ENCODE measurements at places on chromosomes 12 and 14.

- DNase-seq, result peak; percentile 85
These were observed at the start of gene C14orf132 for GRCh38 chr14:96038920-96039632. Gene C14orf132 (plus strand): TSS chr14:96039362. CDS start chr14:96039501, 139 bp downstream.

GRCh38 chr14:24095271-24096068, 1.4 kb downstream of the PCK2 start:
- no peak for DNase-seq

DNA sequence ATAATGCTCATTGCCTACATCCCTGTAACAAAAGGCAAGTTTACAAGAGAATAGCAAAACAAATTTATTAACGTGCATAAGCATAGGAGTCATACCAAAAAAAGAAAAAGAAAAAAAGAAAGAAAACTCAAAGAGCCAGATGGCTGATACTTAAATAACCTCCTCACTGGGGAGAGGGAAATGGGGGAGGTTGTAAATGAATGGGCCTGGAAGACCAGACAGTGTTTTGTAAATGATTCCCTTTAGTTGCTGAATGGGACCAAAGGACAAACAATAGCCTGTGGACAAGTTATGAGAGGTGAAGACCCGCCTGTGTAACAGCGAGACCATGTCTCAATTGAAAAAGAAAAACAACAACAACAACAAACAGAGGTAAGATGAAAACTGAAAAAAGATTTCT, 35.3 kb downstream of the CAPS2 start:
- no peak for DNase-seq

DNA sequence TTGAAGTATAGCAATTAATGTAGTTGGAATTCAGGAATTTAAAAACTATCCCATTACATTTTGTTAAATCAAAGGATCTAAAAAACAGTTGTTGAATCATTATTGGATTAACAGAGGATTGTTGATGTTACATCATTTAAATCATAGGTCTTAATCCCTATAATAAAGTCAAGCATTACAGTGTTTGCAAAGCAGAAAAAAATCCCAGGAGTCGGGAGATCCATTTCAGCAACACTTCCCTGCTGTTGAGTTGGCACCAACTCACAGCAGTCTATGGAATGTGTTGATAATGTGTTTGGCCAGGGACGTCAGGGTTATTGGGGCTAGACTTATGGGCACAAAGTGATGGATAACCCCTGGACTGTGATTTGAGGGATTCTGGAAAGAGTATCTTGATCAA, 99.1 kb upstream of the TMTC1 start:
- DNase-seq, result no peak

GRCh38 chr14:33085799-33086198, 147.1 kb downstream of the NPAS3 start:
- no peak for DNase-seq

DNA sequence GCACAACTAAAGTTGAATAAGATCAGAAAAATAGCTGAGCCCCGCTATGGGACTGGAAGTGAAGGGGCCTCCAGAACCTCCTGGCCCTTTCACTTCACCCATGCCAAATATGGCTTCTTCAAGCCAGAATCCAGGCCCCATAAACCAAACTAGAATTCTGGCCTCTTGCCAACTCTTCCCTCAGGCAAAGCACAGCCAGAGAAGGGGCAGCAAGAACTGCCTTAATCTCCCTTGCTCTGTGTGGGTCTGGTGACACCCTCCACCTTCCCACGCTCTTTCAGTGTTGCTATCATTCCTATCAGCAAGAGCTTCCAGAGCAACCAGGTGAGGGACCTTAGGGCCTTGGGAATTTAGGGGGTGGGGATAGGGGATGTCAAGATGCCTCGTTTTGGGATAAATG, 3.1 kb upstream of the PNMA1 start:
- no peak for DNase-seq

GRCh38 chr14:24430143-24430681, 458 bp downstream of the KHNYN start:
- peak; percentile 55 for DNase-seq

GRCh38 chr12:70971001-70971794, 50.7 kb upstream of the PTPRR start:
- no peak for DNase-seq

- no peak for DNase-seq
These were observed 44.4 kb upstream of the CPM start for GRCh38 chr12:68977335-68977734.

- no peak for DNase-seq
These were observed 74.2 kb upstream of the ATP2B1 start for GRCh38 chr12:89782807-89783206.

DNA sequence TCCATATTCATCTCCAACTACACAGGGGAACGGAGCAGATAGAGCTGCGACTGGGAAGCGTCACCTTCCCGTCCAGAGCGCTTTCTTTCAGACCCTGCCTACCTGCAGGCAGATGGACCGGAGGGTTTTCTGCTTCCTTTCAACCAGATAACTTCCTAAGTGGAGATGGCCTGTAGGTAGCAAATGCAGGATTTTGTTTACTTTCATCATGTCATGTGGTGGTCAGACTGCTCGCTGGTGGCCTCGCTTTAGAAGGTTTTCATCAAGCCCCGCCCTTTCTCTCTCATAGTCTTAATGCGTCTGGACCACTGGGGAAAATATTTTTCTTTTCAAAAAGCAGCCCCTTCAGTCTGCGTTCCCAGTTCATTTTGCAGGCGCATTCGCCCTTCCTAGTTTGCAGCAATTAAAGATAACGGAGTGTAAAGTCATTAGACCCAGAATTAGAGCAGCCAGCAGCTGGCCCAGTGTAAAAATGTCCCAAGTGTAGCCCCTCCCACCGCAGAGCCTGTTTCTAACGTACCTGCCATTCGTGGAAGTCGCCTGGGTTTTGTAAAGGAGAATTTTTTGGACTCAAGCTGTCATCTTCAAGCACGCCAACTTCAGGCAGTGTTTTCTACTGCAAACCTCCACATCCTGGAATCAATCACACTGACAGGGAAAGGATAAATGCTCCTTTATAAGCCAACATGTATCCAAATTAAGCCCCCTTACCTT, 68.9 kb downstream of the TESC start:
- DNase-seq, result no peak

- no peak for DNase-seq
These were observed 877.6 kb upstream of the SEL1L start for GRCh38 chr14:82411298-82411697.

- peak; percentile 86 for DNase-seq
These were observed 38.2 kb upstream of the OAS1 start for GRCh38 chr12:112868459-112869041.

DNA sequence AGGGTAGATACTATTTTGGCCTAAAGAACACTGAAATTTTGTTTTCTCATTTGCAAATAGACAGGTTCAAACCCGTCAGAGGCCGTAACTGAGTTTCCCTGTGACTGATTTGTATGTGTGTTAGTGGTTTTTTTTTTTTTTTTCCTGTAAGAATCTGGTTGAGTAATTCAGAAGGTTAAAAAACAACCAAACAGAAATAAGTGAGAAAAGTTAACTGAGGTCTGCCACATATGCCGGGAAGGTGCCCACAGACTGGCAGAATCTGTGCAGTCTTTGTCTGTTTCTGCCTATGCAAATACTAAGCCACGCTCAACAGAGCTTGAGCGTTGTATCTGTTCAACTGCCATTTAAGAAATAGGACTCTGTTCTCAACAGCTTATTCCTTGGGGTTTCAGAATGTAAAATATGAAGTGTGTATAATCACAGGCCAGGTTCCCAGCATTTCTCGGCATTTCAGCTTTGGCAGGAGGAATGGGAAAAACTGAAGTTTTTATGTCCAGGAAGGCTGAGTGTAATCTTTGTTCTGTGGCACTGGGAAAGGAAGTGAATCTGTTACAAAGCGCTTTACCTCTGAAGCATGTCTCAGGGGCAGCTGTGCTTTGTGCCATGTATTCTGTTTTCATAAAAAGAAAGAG, 181.9 kb downstream of the PRKCH start:
- no peak for DNase-seq

DNA sequence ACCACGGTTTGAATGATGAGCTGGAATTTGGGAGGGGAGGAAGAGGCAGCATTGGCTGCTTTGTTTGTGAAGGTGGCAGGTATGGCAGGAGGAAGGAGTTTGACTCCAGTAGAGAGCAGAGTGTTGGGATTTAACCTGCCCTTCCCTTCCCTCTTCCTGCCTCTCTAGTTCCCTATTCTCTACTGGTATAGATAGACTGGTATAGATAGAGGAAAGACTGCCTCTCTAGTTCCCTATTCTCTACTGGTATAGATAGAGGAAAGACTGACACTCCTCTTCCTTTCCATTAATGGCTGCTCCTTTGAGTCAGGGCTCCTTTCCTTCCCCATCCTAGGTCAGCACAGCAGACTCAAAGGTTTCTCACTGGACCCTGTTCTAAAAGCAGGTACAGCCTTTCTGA, 8.4 kb upstream of the SYCP3 start:
- DNase-seq, result no peak

DNA sequence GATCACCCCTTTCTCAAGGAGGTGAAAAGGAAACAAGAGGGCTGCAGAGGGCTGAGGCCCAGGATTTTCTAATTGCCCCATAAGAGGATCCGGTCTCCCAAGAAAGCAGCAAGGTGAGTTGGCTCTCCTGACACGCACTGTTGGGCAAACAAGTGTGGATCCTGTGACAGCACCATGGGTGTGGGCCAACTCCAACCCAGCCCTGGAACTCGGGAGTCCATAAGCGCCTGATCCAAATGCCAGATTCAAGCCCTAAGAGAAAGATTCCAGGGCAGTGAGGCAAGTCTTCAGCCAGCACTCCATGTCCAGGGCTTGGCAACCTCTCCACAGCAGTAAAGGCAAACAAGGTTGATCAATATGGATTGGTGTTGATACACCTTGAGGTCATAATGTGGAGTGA, 33.1 kb downstream of the KCNA5 start:
- DNase-seq, result no peak

- DNase-seq, result no peak
These were observed 42.7 kb upstream of the CRACR2A start for GRCh38 chr12:3795492-3796133.

GRCh38 chr14:42424501-42424900, 817.8 kb downstream of the LRFN5 start:
- no peak for DNase-seq

DNA sequence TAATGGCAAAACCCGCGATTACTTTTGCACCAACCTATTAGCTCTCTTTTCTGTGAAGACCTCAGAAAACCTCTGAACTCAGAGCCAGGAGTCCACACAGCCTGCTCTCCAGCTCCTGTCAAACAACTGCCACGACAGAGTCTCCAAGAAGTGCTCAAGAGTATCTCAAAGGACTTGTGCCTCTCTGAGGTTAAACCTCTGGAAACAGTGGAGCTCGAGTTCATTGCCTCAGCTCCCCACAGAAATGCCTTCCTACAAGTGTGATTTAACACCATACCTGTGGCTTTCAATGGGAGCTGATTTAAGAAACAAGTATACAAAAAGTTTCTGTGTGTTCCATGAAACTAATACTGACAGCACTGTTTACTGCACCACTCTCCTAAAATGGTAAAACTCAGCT, 20.1 kb downstream of the ACTN1 start:
- DNase-seq, result no peak

DNA sequence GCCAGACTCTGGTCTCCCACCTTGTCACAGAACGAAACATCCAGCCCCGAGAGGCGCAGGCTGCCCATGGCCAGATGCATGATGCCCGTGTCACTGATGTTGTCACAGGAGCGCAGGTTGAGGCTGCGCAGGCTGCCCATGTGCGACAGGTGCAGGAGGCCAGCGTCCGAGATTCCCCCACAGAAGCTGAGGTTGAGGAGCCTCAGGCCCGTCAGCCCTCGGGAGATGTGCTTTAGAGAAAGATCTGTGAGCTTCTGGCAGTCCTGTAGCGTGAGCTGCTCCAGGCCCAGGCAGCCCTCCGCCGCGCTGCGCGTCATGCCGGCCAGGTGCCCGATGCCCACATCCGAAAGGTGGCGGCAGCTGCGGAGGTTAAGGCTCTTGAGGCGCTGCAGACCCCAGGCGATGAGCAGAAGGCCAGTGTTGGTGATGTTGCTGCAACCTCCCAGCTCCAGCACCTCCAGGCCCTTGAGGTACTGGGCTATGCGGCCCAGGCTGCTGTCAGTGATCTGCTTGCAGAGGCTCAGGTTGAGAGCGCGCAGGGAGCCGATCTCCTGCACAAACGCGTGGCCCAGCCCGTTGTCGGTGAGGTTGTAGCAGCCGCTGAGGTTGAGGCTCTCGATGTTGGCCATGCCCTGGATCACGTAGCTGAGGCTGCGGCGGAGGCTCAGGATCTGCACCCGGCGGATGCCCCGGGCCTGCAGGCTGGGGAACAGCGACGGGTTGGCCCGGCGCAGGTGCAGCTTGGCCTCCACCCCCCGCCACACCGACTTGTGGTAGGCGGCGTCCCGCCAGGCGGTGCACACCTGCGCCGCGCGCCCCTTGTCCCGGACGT, 991 bp downstream of the FBXL14 start:
- DNase-seq, result peak; percentile 23

DNA sequence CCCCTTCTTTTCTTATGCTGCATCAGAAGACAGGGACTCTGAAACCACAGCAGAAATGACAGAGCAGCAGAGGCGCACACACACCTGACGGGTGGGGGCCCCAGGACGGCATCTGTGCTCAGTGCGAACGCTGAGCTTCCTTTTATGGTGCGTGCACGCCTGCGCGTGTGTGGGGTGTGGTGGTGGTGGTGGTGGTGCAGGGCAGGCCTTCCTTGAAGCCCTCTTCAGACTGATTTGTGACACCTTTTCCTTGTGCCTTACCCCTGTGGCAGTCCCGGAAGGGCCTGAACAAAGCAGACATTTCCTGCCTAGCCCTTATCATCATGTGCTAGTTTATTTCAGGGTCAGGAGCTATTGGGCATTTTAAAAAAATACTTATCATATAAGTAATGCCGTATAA, 75.7 kb downstream of the TSPAN9 start:
- DNase-seq, result no peak

GRCh38 chr12:23354800-23355199, 594.7 kb downstream of the SOX5 start:
- no peak for DNase-seq

DNA sequence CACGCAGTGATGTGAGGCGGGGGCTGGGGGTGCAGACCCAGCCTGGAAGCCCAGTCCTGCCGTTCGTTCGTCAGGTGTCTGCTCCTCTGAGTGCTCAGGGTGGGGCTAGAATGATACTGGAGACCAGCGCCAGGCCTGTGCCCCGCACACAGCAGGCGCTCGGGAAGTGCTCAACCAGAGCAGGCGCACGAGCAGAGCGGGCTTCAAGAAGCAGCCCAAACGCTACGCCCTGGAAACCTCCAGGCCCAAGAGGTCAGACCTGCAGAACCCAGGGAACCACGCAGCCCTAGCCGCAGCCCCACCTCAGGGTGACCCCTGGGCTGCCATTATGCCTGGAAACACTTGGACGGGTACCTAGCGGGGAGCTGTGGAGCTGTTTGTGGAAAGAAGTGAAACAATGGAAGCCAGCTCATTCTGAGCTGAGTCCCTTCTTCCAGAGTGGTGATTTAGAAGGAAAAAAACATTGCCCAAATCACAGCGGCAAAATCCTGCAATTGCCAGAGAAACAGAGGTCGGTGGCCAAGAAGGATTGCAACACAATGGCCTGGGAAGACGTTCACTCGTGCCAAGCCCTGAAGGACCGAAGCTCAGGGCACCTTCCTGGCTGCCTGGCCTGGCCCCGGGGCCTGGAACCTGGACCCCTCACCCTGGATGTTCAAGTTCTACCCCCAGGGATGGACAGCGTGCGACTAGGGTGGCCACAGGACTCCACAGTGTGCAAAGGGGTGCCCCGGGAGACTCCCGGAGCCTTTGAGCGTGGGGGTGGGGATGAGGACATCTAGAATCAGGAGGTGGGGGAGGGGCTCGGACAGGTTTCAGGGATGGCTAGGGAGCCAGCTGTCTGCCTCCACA, 40.4 kb upstream of the DIO3 start:
- DNase-seq, result no peak

- no peak for DNase-seq
These were observed 203.7 kb downstream of the PTPRO start for GRCh38 chr12:15526033-15526432.

GRCh38 chr14:46550836-46551235, 100.7 kb downstream of the RPL10L start:
- peak; percentile 30 for DNase-seq

- no peak for DNase-seq
These were observed 283.0 kb upstream of the RTL1 start for GRCh38 chr14:101186544-101186943.

Measured in T47D (cell line).